ENCODE measurements at places on chromosomes 13 and 19. TPM values are rescaled to one million over a fixed set of nuclear protein-coding genes. Genes with fewer than 3 reads are reported as not detected.
A peak's percentile ranks its signal among the peaks of the same experiment; 100 is the strongest.

DNA sequence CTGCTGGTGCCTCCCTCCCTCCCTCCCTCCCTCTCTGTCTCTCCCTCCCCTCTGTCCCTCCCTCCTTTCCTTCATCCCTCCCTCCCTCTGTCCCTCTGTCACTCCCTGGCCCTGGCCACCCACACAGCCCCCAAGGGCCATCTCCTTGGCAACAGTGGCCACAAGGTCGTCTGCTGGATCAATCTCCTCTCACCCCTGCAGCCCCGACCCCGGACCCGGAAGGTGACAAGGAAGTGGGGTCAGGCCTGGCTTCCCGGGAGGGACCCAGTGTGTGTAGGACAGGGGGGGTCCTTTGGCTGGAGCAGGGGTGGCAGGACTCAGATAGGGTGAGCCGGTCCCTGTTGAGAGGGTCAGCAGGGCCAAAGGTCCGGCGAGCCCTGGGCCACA is 21.9 kb upstream of the TCF3 start:
- no peaks in the 10 kb centered on the region for H3K36me3 ChIP-seq
- peaks cover 14% of the 10 kb centered on the region for H3K4me1 ChIP-seq
- peaks cover 60% of the 10 kb centered on the region for H3K27me3 ChIP-seq
- no peak overlapping the region for H3K27ac ChIP-seq
- DNase-seq: no peak
- H3K4me3 ChIP-seq: no peak overlapping the region

GRCh38 chr13:42574435-42575311 is 721 bp downstream of the TNFSF11 start:
- H3K4me3 ChIP-seq: peak overlapping the region; percentile 21
- H3K27ac ChIP-seq: no peak overlapping the region
- H3K4me1 ChIP-seq: peaks cover 14% of the 10 kb centered on the region
- DNase-seq: no peak
- peaks cover 34% of the 10 kb centered on the region for H3K27me3 ChIP-seq
- H3K36me3 ChIP-seq: no peaks in the 10 kb centered on the region

- no peaks in the 10 kb centered on the region for H3K36me3 ChIP-seq
- H3K27ac ChIP-seq: no peak overlapping the region
- H3K27me3 ChIP-seq: no peaks in the 10 kb centered on the region
- DNase-seq: no peak
- H3K4me3 ChIP-seq: no peak overlapping the region
Observed at GRCh38 chr13:33918199-33918932, 100.4 kb downstream of the RFC3 start.

GRCh38 chr19:30083701-30084156 is 141.7 kb downstream of the URI1 start:
- H3K27ac ChIP-seq: no peak overlapping the region
- H3K27me3 ChIP-seq: no peaks in the 10 kb centered on the region
- no peak for DNase-seq
- no peak overlapping the region for H3K4me3 ChIP-seq
- H3K4me1 ChIP-seq: peaks cover 8% of the 10 kb centered on the region
- H3K36me3 ChIP-seq: no peaks in the 10 kb centered on the region

Gene ZNF665
- total RNA-seq: 5.4 TPM

DNA sequence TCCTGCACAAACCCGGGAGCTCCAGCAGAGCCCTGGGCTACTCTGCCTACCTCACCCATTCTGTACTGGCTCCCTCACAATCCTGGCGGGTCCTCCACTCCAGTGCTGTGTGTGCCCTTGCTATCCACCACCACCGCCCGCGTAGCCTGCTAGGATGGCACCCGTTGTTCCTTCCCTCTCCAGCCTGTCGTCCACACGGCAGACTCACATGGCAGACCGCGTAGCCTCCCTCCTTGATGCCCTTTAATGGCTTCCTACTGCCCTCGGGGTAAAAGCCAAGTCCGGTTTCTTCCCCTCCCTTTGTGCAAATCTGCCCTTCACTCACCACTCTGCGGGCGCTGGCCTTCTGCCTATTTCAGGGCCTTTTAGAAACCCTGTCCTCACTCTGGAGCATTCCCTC is 106.6 kb downstream of the RAB20 start:
- no peak overlapping the region for H3K27ac ChIP-seq
- no peak for DNase-seq
- H3K4me3 ChIP-seq: no peak overlapping the region
- H3K36me3 ChIP-seq: peaks cover 8% of the 10 kb centered on the region
- peaks cover 8% of the 10 kb centered on the region for H3K4me1 ChIP-seq

DNA sequence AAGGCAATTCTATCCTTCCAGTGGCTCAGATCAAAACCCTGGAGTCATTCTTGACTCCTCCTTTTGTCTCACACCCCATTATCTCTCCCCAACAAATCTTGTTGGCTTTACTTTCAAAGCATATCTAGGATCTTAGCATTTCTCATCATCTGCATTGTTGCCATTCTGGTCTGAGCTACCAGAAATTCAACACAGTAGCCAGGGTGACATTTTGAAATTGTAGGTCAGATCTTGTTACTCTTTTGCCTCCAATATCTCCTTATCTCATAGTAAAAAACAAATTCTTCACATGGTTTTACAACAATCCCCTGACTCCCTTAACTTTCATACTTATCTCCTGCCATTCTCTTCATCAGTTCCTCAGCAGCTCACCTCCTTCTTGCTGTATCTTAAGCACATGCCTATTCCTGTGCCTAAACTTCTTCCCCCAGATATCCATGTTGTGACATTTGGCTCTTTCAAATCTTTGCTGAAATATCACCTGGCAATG is 115.8 kb downstream of the KLF5 start:
- no peaks in the 10 kb centered on the region for H3K4me1 ChIP-seq
- H3K27me3 ChIP-seq: no peaks in the 10 kb centered on the region
- H3K4me3 ChIP-seq: no peak overlapping the region
- H3K27ac ChIP-seq: no peak overlapping the region

DNA sequence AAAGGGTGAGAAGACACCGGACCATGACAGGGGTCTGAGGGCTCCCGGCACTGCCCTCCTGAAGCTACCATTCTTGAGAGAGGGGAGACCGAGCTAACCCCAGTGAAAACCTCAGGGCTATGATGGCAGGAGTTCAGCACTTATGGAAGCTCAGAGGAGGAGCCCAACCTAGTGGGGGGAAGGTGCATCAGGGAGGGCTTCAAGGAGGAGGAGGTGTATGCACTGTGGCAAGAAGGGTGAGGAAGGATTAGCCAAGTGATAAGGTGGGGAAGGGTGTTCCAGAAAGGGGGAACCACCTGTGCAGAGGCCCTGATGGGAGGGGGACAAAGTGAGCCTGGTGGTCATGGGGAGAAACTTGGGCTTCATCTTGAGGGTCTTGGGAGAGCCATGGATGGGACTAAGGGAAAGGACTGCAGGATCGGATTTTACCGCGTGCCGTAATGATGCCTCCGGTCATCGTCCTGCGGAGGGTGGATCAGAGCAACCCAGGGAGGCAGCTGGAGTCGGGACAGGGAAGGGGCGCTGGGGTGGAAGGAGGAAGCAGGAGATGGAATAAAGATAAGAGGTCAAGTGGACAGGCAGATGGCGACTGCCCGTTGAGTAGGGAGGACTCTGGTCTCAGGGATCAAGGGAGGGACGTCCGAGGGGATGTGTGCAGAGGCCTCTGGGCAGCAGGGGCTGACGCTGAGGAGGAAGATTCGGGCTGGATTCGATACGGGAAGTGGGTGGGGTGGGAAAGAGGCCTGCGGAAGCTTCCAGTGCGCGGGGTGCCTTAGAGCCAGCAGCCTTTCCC is 13.3 kb upstream of the PSMD8 start:
- H3K4me3 ChIP-seq: peak overlapping the region; percentile 55
- H3K36me3 ChIP-seq: no peaks in the 10 kb centered on the region
- no peak overlapping the region for H3K27ac ChIP-seq
- DNase-seq: no peak
- H3K4me1 ChIP-seq: peaks cover 18% of the 10 kb centered on the region

DNA sequence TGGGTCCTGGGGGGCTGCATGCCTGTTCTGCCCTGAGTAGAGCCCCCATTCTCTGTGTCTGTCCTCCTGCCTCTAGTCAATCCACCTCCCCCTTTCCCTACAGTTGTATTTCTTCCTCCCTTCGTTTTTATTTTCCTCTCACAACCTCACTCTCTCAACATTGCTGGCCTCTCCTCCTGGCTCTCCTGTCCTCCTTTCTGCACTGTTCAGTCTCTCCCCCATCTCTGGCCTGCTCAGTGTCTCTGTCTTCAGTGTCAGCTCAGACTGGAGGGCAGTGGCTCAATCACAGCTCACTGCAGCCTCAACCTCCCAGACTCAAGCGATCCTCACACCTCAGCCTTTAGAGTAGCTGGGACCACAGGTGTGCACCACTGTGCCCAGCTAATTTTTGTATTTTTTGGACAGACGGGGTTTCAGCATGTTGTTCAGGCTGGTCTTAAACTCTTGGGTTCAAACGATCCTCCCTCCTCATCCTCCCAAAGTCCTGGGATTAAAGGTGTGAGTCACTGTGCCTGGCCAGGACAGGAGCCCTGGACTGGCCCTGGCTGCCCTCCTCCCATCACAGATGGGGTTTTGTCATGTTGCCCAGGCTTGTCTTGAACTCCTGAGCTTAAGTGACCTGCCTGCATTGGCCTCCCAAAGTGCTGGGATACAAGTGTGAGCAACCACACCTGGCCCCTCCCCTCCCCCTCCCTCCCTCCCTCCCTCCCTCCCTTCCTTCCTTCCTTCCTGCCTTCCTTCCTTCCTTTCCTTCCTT is 32.0 kb upstream of the IGFL1 start:
- no peak overlapping the region for H3K4me3 ChIP-seq
- peaks cover 6% of the 10 kb centered on the region for H3K36me3 ChIP-seq
- no peak overlapping the region for H3K27ac ChIP-seq
- no peaks in the 10 kb centered on the region for H3K4me1 ChIP-seq
- no peak for DNase-seq
- no peaks in the 10 kb centered on the region for H3K27me3 ChIP-seq

DNA sequence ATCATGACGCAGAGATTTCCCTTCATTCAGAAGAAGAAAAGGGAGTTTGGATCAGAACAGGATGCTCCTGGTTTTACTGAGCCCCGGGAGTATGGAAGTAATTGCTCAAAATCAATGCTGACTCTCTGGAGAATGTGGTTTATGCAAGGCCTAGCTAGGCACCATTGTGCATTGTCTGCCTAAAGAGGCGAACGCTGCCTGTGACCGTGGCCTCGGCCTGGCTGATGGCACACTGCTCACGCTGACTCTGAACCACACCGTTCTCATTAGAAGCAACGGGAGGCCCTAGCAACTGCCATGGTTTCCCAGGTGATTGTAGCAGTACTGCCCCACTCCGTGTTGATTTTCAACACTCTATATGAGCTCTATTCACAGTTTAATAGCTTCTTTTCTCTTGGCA is 41.7 kb upstream of the UBL3 start:
- H3K4me3 ChIP-seq: no peak overlapping the region
- H3K4me1 ChIP-seq: peaks cover 20% of the 10 kb centered on the region
- peak; percentile 38 for DNase-seq
- no peaks in the 10 kb centered on the region for H3K27me3 ChIP-seq
- peak overlapping the region; percentile 40 for H3K27ac ChIP-seq
- H3K36me3 ChIP-seq: no peaks in the 10 kb centered on the region

- no peak overlapping the region for H3K4me3 ChIP-seq
- DNase-seq: peak; percentile 35
- H3K27me3 ChIP-seq: peaks cover 9% of the 10 kb centered on the region
- H3K36me3 ChIP-seq: no peaks in the 10 kb centered on the region
- H3K4me1 ChIP-seq: peaks cover 13% of the 10 kb centered on the region
- no peak overlapping the region for H3K27ac ChIP-seq
Observed at GRCh38 chr13:99749271-99750019, 222.1 kb downstream of the ZIC5 start.

GRCh38 chr13:99151516-99151915 is 49.1 kb upstream of the UBAC2 start:
- no peaks in the 10 kb centered on the region for H3K36me3 ChIP-seq
- no peak overlapping the region for H3K27ac ChIP-seq
- H3K27me3 ChIP-seq: no peaks in the 10 kb centered on the region
- H3K4me1 ChIP-seq: no peaks in the 10 kb centered on the region
- DNase-seq: no peak

- H3K36me3 ChIP-seq: no peaks in the 10 kb centered on the region
- no peaks in the 10 kb centered on the region for H3K4me1 ChIP-seq
- no peak for DNase-seq
- no peaks in the 10 kb centered on the region for H3K27me3 ChIP-seq
Observed at GRCh38 chr19:46802152-46802551, 13.8 kb upstream of the SLC1A5 start.

DNA sequence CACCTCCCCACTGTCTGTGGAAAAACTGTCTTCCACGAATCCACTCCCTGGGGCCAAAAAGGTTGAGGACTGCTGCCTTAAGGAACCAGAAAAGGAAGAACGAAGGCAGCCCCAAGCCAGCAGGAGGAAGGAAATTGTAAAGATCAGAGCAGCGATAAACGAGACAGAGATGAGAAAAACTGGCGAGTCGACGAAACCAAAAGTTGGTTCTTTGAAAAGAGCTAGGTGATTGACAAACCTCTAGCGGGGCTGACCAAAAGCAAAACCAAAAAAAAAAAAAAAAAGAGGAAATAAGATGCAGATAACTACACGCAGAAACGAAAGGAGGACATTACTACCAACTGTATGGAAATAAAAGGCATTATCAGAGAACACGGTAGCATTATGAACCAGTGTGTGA is 76.9 kb downstream of the GADD45B start:
- no peak overlapping the region for H3K27ac ChIP-seq
- peaks cover 9% of the 10 kb centered on the region for H3K36me3 ChIP-seq
- no peak overlapping the region for H3K4me3 ChIP-seq
- peaks cover 26% of the 10 kb centered on the region for H3K4me1 ChIP-seq
- DNase-seq: no peak

Gene LRRC63
- total RNA-seq: 0.79 TPM

Gene NUMBL
- total RNA-seq: 23.7 TPM

GRCh38 chr13:93098972-93099371 is 127.6 kb upstream of the GPC6 start:
- no peaks in the 10 kb centered on the region for H3K4me1 ChIP-seq
- DNase-seq: no peak
- no peak overlapping the region for H3K27ac ChIP-seq
- H3K27me3 ChIP-seq: no peaks in the 10 kb centered on the region

Gene ZFP36
- total RNA-seq: 23.7 TPM

DNA sequence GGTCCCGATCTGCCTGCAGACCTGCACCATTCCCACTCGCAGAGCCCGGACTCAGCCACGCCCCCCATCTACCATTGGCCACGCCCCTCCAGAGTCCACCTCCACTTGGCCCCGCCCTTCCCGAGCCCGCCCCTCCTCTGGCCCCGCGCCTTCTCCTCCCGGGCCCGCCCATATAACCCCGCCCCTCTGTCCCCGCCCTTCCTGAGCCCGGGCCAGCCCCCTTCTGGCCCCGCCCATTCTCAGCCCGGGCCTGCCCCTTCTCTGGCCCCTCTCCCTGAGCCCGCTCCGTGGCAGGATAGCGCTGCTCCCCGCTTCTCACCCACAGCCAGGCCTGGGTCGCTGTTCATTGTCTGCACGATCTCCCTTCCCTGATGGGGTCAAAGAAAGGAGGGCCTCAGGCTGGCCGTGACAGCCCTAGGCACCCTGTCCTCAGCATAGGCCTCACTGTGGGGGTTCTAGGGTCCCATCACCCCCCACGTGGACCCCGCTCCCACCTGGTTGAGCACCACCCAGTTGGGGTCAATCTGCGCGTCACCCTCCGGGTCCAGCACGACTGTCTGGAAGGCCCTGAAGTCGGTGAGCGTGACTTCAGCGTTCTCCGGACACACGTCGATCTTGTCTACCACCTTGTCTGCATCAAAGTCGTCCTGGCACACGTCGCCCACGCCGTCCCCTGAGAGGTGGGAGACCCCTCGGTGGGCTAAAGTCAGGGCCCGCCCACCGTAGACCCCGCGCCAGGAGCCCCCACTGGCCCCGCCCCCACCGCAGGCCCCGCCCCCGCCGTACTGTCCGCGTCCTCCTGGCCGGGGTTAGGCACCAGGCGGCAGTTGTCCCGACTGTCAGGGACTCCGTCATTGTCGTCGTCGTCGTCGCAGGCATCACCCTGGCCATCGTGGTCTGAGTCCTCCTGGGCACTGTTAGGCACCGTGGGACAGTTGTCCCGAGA is 5.7 kb downstream of the COMP start:
- peaks cover 28% of the 10 kb centered on the region for H3K36me3 ChIP-seq
- H3K27ac ChIP-seq: no peak overlapping the region
- peaks cover 37% of the 10 kb centered on the region for H3K4me1 ChIP-seq
- no peak overlapping the region for H3K4me3 ChIP-seq
